Activated naive CD4-positive, alpha-beta T cell (primary cell): ENCODE measurements at places on chromosomes 7 and 10.

DNA sequence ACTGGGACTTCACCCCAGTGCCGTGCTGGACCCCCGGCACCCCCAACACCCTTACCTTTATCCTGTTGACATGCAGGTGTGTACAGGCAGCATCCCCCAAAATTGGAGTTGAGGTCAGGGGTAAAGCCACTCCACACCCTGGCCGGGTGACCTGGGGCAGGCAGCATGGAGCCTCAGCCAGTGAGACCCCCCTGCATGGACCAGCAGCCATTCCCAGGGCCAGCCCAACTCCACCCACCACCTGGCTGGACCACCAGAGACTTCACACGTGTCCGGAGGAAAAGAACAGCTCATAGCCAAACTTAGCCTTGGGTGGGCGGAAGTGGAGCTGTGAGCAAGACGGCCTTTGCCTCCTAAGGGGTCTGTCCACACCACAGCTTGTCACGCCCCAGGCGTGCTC lies 413.0 kb upstream of the FOXK1 start:
- DNase-seq, result no peak

DNA sequence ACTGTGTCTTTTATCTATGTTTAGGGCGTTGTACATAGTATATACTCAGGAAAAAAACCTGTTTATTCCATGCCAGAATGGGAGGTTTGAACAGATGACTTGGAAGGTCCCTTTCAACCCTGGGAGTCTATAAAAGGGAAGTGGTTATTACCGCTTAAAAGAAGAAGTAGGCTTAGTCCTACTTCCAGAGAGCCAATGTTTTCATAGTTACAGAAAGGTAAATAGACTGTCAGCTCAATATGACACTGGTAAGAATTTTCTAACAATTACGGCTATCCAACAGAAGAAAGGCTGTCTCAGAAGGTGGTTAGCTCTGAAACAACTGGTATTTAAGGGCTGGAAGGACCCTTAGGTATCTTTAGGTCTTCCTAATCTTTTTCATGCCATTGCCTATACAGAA lies 1.1 kb upstream of the TFAM start:
- DNase-seq, result no peak

DNA sequence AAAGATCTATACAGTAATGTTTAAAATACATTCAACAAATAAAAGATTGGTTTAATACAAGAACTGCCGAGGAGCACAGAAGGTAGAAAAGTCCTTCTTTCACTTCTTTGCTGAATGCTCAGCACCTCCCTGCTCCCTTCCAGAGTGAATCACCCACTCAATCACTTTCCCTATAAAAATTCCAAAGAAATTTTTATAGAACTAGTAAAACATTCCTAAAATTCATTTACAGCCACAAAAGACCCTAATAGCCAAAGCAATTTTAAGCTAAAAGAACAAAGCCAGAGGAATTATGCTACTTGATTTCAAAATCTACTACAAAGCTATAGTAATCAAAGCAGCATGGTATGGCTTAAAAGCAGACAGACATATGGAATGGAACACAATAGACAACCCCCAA lies 320.9 kb downstream of the PCLO start:
- no peak for DNase-seq

- DNase-seq, result no peak
Observed at GRCh38 chr7:159030490-159031134, 114.1 kb downstream of the VIPR2 start.

DNA sequence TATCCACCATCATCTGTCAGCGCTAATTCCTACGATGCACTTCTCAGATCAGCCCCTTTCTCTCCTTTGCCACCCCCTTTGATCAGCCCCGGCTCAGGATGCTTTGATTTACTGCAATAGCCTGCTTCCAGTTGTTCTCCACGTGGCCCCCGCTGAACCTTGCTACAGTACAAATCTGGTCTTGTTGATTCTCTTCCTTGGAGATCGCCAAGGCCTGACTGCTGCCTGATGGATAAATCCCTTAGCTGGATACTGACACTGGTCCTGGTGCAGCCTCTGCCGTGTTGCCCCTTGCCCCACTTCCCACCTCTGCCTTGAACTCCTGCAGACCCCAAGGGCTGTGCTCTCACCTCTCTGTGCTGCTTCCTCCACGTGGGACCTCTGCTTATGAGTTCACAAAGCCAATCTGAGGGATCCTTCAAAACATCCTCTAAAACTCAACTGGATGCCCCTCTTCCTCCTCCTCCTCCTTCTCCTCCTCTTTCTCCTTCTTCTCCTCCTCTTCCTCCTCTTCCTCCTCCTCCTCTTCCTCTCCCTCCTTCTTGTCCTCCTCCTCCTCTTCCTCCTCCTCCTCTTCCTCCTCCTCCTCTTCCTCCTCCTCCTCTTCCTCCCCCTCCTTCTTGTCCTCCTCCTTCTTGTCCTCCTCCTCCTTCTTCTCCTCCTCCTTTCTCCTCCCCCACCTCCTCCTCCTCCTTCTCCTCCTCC lies 15.3 kb downstream of the PLXNA4 start:
- no peak for DNase-seq

DNA sequence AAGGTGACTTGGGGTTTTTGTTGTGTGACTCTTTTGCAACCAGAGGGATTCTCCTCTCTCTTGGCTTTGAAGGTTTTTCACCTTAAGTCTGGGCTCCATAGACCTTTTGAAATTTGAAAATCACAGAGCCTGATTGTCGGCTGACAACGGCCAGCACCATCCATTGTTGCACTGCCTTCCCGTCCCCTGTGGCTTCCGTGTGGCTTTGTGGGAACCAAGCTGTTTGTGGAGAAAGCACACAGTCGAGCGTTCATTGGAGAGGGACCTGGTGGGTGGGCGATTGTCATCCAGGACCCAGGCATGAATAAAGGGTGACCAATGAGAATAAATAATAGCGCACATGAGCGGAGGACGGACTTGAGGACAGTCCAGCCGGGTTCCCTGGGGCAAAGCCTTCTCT lies 7.4 kb upstream of the RAMP3 start:
- DNase-seq, result no peak

- DNase-seq, result no peak
Observed at GRCh38 chr7:148921806-148922205, 37.7 kb upstream of the EZH2 start.

DNA sequence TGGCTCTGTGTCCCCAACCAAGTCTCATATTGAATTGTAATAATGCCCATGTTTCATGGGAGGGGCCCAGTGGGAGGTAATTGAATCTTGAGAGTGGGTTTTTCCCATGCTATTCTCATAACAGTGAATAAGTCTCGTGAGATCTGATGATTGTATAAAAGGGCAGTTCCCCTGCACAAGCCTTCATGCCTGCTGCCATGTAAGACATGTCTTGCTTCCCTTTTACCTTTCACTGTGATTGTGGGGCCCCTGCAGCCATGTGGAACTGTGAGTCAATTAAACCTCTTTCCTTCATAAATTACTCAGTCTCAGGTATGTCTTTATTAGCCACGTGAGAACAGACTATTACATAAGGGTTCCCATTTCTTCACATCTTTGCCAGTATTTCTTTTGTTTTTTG lies 97.1 kb upstream of the CPXM2 start:
- DNase-seq, result no peak

GRCh38 chr10:116385994-116386809 lies 41.4 kb upstream of the PNLIPRP3 start:
- no peak for DNase-seq

DNA sequence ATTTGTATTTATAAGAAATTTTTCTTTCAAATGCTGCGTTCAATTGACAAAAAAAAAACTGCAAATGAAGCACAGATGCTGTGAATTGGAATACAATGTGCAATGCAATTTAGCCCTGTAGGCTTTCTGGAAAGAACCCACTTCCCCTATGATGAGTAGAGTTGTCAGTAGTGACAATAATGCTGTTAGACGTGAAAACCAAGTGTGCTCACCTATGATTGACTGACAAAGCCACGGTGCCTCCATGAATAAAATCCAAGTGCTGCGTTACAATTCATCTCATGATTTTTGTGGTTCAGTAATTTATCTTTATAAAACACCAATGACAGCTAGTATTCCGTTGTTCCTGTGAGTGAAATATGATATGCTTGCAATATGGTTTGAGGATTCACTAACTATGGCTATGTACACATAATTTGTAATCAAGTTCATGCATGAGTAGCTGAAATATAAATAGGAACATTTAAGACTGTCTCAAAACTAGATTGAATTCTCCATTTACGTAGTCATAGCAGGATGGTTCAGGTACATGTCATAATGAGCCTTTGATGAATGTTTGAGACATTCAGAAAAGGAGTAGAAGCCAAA lies 1160.3 kb downstream of the CNTNAP2 start:
- no peak for DNase-seq

GRCh38 chr10:73920089-73920488 lies 9.2 kb downstream of the PLAU start:
- DNase-seq, result no peak
